ENCODE measurements at places on chromosomes 1 and 21. TPM values are rescaled to one million over a fixed set of nuclear protein-coding genes. Genes with fewer than 3 reads are reported as not detected.

The RYR2 gene
- 0.32 TPM for total RNA-seq

The RAB3B gene
- total RNA-seq: 0.49 TPM

The MYCL gene
- 0.59 TPM for total RNA-seq

The MX1 gene
- 175 TPM for total RNA-seq

GRCh38 chr1:57072401-57073110 is 106.7 kb upstream of the C8B start:
- no peaks in the 10 kb centered on the region for H3K36me3 ChIP-seq
- no peaks in the 10 kb centered on the region for H3K27me3 ChIP-seq
- no peaks in the 10 kb centered on the region for H3K4me1 ChIP-seq
- no peak overlapping the region for H3K27ac ChIP-seq
- DNase-seq: no peak

DNA sequence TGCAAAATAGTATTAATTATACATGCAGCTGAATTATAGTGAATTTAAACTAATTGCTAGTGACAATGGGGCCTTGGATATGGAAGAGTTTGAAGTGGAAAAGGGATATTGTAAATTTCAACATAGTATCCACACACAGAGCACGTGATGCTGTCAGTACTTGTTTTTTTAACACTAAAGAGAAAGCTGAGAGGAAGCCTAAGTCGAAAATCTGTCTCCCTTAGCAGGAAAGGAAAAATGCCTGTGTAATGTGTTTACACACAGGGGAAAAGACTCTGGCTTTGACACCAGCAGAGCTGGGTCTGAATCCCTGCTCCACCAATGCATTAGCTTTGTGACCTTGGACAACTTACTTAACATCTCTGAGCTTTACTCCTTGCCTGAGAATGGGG is 42.6 kb downstream of the PCSK9 start:
- H3K4me3 ChIP-seq: no peak overlapping the region
- peaks cover 9% of the 10 kb centered on the region for H3K4me1 ChIP-seq
- H3K36me3 ChIP-seq: peaks cover 32% of the 10 kb centered on the region
- DNase-seq: no peak
- H3K27me3 ChIP-seq: no peaks in the 10 kb centered on the region

DNA sequence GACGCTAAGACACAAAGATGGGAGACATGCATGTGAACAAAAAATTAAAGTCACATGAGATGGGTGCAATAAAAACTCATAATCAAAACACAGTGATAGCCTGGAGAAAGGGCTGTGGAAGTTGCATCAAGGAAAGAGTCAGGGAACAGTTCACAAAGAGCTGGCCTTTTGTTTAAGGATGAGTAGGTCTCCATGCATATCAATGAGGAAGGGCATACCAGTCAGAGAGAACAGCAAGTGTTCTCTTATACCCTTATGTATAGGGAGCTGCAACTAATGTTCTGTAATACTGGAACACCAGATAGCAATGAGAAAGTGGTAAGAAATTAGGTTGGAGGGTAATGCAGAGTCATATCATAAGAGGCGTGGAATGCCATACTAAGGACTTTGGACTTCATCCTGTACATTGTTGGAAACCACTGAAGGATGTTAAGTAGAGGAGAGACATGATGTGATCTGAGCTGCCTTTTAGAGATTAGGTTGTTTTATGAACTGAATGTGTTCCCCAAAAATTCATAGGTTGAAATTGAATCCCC is 46.7 kb upstream of the SAMD13 start:
- H3K36me3 ChIP-seq: peaks cover 6% of the 10 kb centered on the region
- H3K27me3 ChIP-seq: no peaks in the 10 kb centered on the region
- no peak overlapping the region for H3K4me3 ChIP-seq
- peaks cover 66% of the 10 kb centered on the region for H3K4me1 ChIP-seq
- DNase-seq: no peak

DNA sequence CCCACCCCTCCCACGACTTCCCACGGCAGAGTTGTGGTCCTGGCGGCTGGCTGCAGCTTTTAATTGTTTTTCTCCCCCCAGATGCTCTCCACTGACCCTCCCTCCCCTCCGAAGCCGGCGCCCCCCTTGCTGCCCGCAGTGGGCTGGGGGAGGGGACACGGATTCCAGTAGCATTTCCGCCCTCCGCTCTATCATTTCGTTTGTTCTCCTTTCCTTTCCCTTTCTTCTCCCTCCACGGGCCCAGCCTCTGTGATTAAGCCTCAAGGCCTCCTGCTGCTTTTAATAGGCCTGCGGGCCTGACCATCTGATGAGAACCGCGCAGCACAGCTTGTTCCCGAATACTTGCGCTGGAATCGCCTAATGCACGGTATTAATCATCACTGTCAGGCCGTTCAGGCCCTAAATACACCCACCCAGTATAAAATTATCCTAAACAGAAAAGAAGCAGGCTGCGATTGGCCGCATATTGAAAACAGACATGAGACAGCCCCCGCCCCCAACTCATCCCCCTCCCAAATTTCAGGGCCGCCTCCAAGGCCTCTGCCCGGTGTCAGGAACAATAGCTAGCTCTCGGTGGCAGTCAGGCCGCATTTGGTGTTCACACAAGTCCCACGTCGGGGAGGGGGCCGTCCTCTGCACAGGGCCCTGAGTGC is 102.0 kb upstream of the ARHGEF16 start:
- no peak overlapping the region for H3K27ac ChIP-seq
- H3K4me1 ChIP-seq: no peaks in the 10 kb centered on the region
- H3K4me3 ChIP-seq: no peak overlapping the region
- no peak for DNase-seq

DNA sequence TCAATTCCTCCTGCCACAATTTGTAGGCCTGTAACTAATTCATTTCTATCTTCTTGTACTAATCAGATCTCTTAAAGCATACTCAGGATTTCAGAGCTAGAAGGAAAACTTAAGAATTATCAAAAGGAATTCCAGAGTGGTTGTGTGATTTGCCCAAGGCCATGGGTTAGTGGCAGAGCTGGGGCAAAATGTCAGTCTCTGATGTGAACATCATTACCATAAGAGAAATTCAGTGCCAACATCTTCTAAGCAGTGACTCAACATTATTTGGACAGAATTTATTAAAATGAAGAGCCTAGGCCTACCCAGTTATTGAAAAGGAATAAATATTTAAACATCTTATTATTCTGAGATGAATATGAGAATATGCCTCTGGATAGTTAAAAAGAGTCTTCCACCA is 14.5 kb downstream of the ST6GALNAC5 start:
- H3K4me3 ChIP-seq: no peak overlapping the region
- H3K4me1 ChIP-seq: no peaks in the 10 kb centered on the region
- no peak for DNase-seq
- no peak overlapping the region for H3K27ac ChIP-seq

GRCh38 chr1:24425441-24425840 is 9.8 kb downstream of the NIPAL3 start:
- no peak overlapping the region for H3K4me3 ChIP-seq
- H3K27ac ChIP-seq: no peak overlapping the region
- no peaks in the 10 kb centered on the region for H3K27me3 ChIP-seq
- DNase-seq: no peak
- no peaks in the 10 kb centered on the region for H3K36me3 ChIP-seq

DNA sequence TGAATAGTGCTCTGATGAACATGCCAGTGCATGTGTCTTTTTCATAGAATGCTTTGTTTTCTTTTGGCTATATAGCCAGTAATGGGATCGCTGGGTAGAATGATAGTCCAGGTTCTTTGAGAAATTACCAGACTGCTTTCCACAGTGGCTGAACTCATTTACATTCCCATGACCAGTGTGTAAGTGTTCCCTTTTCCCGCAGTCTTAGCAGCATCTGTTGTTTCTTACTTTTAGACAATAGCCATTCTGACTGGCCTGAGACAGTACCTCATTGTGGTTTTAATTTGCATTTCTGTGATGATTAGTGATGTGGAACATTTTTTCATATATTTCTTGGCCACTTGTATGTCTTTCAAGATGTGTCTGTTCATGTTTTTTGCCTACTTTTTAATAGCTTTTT is 784.5 kb downstream of the USP25 start:
- no peaks in the 10 kb centered on the region for H3K4me1 ChIP-seq
- H3K27ac ChIP-seq: no peak overlapping the region
- H3K36me3 ChIP-seq: no peaks in the 10 kb centered on the region
- no peaks in the 10 kb centered on the region for H3K27me3 ChIP-seq
- H3K4me3 ChIP-seq: no peak overlapping the region

GRCh38 chr1:41587791-41588190 is 103.3 kb upstream of the EDN2 start:
- H3K4me3 ChIP-seq: no peak overlapping the region
- no peaks in the 10 kb centered on the region for H3K27me3 ChIP-seq
- peaks cover 5% of the 10 kb centered on the region for H3K36me3 ChIP-seq

All from Calu3 (cell line).